ENCODE measurements at places on chromosomes 13 and 19.

GRCh38 chr13:20519875-20520274, 5.8 kb downstream of the CRYL1 start:
- no peak for DNase-seq

- DNase-seq = no peak
Measured at GRCh38 chr13:36345438-36346221, 564 bp downstream of the SPART start.

DNA sequence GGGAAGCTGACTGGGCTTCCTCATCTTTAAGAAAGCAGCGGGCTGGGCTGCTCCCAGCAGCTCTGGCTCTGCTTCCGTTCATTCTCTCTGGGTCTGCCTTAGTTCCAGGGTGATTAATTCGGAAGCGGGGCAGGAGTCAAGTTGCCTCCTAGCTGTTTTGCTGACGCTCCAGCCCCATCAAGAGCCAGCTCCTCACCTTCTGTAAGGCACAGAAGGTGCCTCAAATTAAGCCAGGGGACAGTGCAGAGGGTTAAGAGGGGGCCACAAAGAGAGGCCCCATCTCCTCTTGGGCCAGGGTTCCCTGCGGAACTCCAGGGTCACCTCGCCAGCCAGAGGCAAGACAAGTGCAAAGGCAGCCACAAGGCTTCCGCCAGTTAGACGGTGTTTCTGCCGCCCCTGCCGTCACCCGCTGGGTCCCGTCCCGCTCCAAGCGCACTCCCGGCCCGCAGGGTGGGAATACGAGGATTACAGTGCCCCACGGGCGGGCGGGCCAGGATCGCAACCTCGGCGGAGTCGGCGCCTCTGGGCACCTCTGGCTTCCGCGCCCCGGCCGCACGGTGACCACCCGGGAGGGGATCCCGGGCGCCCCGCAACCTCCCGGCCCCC, 508 bp downstream of the SLC15A1 start:
- no peak for DNase-seq

DNA sequence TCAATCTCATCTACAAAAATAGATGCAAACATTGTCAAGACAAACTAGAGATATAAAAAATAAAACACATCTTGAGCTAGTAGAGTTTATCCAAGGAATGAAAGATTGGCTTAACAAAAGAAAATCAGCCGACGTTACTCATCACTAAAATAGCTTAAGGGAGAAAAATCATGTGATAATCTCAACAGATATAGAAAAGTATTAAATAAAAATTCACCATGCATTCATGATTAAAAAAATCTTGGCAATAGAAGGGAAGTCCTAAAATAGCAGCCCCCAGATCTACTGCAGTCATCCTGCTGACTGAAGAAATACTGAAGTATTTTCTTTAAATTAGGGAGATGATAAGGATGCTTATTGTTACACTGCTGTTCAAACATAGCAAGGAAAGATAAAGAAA, 12.6 kb upstream of the DCLK1 start:
- DNase-seq = no peak

DNA sequence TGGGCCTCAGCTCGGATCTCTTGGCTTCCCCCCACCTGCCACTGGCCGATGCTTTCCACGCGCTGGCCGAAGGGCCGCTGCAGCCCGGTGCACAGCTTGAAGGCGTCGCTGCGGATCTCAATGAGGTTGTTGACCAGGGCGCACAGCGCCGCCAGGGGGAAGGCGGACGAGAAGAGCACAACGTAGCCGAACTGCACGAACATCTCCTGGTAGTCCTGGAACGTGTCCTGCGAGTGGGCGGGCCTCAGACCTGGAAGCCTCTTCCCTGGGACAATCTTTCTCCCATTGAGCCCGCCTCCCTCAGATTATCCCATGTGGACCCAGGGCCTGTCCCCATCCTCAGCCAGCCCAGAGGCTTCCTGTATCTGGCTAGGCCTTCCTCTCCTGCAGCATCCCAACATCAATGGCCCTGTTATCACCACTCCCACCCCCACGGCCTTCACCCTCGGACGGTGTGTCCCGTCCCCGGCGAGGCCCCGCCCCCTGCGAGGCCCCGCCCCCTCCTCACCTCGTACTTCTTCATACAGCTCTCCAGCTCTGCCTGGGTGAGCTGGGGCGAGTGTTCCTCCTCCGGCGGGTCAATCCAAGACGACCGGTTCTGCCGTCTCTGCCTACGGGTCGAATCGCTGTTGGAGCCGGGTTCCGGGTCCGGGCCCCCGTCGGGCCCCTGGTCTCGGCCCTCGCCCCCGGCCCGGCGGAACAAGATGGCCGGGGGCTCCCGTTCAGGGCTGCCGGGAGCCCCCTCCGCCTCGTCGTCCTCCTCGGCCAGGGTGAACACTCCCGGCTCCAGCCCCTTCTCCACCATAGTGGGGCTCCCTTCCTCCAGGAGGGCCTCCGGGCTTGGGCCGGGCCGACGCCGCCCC, 6.8 kb downstream of the ANO8 start:
- DNase-seq = peak; percentile 44

DNA sequence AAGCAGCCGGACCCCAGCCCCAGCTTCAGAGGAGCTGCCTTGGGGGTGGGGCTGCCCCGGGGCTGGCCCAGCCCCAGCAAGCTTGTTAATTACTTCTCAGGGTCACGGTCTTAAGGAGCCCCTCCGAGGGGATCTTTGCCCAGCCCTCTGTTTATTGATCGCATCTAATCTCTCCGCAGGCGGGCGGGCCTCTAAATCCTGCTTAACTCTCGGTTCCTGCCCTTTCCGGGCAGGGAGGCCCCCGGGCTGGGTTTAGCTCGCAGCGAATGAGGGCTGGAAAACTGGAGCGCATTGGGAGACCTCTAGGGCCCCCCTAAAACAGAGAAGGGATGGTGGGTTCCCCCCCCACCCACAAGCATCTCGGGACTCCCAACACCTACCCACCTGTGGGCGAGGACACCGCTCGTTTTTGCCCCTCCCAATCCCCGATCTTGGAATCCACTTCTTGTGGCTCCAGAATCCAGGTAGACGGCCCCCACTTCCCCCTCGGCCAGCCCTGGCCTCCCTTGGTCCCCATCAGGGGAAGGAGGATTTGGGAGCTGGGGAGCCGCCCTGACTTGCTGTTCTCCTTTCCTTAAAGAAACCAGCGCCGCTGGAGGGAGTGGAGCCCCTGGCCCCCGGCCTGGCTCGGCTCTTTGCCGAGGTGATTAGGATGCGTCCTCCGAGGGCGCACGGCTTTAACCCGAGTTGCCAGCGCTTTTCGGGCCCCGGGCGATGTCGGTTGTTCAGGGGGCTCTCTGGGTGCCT, 59.5 kb upstream of the ADGRL1 start:
- no peak for DNase-seq

- DNase-seq = peak; percentile 18
Measured at GRCh38 chr19:8017808-8018207, 12.4 kb upstream of the ELAVL1 start.

DNA sequence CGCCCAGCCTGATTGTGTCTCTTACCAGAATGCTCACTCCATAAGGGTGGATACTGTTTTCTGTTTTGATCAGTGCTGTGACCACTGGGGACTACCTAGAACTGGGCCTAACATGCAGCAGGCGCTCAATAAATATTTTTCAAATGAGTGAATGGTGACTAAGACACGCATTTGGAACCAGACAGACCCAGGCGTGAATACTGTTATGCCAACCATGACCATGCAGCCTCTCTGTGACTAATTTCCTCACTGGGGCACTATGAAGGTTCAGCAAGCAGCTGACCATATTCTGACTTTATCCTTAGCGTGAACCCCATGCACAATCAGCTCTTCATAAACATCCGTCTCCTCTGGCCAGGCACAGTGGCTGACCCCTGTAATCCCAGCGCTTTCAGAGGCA, 13.0 kb upstream of the SPC24 start:
- DNase-seq = no peak

GRCh38 chr19:35860818-35861639, 4.3 kb downstream of the KIRREL2 start:
- no peak for DNase-seq

- no peak for DNase-seq
Measured at GRCh38 chr13:79352107-79352506, 53.9 kb downstream of the RBM26 start.

DNA sequence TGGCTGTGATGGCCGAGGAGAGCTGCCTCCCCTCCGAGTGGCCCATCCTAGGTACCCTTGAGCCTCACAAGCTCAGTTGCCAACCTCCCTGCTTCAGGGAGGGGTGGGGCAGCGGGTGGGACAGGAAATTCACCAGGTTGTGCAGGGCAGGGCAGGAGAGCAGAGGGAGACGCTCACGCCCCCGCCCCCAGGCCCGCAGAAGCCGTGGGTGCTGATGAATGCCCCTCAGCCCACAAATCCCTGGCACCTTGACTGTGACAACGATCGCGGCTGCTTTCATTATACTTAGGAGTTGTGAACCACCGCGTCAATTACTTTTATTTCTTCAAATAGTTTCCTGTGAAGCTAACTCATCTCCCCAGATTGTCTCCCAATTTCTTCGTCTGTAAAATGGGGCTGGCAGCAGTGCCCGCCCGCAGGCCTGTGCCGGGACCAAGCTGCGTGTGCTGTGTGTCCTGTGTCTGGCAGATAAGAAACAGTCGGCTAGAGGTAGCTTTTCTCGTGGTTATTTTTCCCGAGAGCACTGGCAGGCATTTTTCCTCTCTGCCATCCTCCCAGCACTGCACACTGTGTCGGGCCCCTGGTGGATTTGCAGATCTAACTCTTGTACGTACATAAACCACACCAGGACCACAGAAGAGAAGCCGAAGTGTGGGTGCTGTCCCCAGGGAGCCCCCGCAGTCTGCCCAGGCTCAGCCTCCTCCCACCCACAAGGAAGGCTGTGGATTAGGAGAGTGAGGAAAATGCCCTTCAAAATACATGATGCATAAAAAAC, 7.9 kb upstream of the RASA3 start:
- DNase-seq = peak; percentile 35

- DNase-seq = no peak
Measured at GRCh38 chr19:58474997-58475713, 997 bp upstream of the ZNF446 start.

DNA sequence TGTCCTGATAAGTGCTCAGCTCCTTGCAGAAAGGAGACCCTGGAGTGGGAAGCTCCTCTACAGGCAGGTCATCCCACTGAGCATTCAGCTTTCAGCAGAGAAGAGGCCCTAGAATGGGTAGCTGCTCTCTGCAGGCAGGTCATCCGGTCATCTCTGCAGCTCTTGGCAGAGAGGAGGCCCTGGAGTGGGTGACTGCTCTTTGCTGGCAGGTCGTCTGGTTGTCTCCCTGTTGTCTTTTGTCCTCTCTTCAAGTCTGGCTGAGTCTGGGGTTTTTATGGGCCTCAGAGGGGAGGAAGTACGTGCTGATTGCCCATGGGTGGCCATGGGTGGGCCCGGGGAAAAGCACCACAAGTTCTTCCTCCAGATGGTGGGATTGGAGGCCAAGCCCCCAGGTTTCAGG, 250.3 kb upstream of the EDNRB start:
- no peak for DNase-seq

GRCh38 chr13:40813667-40814454, 24.4 kb downstream of the SLC25A15 start:
- DNase-seq = no peak

- DNase-seq = no peak
Measured at GRCh38 chr13:23678795-23679194, 108.6 kb downstream of the TNFRSF19 start.

DNA sequence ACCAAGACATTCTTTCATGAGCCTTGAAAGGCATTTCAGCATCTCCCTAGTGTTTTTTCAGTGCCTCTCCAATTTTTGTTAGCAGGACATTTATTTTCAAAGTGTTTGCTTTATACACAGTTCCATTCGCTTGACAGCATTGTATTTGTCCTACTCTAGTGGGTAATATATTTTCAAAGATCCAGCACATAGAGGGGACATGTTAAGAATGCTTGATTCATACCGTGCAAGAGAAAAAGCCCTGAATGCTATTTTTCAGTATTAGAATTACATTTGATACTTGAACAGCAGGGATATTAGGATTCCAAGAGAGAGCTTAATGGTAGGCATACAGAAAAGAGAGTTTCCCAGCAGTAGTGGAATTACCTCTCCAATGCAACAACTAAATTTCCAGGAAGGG, 21.3 kb downstream of the ERICH6B start:
- no peak for DNase-seq

DNA sequence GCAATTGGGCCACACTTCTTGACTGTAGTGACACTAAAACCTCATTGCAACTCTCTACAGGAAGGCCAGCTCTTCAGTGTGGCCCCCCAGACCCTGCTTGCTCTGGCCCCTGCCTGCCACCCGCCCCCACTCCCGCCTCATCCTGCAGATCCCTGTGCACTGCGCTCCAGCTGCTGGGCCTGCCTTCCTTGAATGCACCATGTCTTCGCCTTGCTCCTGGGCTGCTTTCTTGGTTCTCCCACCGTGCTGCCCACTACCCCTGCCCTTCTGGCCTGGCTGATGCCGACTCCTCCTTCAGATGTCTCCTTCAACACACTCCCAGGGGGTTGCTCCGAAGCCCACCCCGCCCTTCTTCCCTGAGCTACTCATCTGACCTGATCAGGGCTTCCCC, 98.2 kb downstream of the SIPA1L3 start:
- no peak for DNase-seq

DNA sequence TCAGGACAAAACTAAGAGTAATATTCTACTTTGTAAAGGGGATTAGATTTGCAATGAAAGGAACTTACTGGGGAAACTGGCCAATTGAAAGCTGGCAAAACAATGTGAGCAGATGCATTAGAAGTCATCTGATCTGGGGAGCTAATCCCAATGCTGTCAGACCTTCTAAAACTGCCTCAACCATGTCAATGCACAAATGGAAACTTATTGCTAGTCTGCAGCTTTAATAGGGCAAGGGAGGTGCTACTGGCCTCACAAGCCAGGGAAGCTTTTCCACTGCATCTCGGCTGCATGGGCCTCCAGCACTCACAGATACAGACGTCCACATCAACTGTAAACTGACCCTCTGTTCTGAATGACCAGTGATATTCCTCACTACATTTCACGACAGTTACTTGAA, 154.2 kb downstream of the LHFPL6 start:
- no peak for DNase-seq

- DNase-seq = no peak
Measured at GRCh38 chr19:45151821-45152503, 8.8 kb downstream of the NKPD1 start.

DNA sequence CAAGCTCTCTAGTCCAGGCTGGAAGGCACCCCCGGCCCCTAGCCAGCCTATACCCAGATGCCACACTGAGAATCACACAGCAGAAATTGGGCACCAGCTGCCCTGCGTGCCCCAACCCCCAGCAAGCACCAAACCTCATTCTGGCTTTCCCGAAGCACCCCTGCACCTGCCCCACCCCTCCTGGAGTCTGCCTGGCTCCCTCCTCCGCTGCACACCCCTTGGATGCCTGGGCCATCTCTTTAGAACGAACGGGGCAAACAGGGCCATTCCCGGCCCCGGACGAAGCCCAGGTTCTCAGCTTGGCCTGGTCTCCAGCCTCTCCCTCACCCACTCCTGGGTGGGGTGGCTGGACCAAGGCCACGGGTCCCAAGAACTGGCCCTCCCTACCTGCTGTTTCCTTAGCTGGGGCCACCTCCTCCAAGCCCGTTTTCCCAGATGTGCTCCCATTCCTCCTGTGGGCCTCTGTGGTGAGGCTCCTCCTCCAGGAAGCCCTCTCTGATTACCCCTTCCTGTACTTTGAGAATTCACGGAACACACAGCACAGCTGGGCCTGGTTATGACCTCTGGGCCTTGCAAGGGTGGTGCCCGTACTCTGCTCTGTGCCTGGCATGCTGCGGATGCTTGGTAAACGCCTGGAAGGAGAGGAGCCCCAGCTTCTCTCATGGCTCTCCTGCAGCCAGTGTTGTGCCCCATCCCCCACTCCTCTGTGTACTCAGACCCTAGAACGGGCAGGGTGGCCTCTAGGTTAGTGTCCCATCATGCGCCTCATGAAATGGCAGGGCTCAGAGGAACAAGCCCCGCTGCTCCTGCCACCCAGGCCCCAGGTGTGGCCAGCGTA, 21.4 kb downstream of the CEBPG start:
- no peak for DNase-seq

All from activated gamma-delta T cell treated with Interleukin-2 at 50 U/mL for 16 hours (primary cell).